CD8-positive, alpha-beta T cell (primary cell): ENCODE measurements at places on chromosomes 1 and 21.

GRCh38 chr1:155529929-155530328 lies 32.7 kb downstream of the ASH1L start:
- DNase-seq, result no peak

- no peak for DNase-seq
These were observed 22.4 kb upstream of the ADGRB2 start for GRCh38 chr1:31786366-31787060.

DNA sequence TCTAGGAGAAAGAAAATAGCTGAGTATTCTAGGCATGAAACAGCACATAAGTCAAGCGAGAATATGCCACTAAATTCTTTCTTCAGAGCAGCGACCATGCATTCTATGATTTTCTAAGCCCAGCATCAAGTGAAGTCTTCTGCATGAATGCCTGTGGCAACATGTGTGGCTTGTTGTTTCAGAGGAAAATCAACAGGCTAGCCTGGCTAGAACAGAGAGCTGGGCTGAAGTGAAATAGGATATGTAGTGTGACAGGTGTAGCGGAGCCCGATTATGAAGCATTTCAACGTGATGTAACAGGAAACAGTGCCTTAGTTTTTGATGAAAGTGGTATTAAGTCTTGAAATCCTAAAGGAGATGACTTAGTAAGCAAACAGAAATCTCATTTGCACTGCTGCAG lies 7.0 kb downstream of the CSDE1 start:
- no peak for DNase-seq

DNA sequence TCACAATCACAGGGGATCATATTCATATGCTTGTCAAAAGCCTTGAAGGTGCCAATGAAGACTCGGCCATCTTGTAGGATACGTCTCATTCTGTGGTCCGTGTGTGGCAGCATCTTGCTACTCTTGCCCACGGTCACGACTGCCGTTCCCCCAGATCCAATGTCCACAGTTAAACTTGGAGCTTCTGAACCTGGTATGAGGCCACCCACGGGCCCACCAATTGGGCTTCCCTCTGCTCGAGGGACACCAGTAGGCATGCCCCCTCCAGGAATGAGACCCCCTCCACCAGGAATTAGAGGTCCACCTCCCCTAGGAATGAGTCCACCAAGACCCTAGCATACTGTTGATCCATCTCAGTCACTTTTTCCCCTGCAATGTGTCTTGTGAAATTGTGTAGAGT lies 39.6 kb downstream of the MORN1 start:
- DNase-seq, result no peak

DNA sequence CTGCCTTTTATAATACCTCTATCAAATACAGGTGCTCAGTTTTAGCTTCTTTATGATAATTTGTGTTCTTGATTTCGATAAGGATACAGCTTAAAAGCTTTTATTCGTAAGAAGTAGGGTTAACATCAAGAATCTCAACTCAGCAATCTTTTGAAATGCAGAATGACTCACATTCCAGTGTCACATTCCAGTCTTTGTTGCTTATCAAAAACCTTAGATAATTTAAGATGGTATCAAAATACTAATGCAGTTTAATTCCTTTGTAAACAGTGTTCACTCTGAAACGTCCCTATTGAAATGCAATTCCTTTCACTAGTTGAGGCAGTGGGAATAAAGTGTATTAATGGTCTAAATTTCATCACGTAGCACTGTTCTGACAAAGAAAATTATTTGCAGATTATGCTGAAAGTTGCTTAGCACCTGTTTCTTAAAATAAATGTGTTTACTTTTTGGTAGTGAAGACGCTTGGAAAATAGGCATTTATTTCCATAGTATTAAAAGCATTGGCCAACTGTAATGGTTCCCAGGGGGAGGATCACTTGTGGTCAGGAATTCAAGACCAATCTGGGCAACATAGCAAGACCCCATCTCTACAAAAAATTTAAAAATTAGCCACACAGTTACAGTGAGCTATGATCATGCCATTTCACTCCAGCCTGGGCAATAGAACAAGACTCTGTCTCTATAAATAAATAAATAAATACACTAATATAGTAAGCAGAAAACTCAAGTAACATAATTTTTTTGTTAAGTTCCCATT lies 10.1 kb upstream of the CNN3 start:
- DNase-seq, result no peak

- DNase-seq, result no peak
These were observed 249.7 kb upstream of the RUNX1 start for GRCh38 chr21:35298757-35299156.

GRCh38 chr1:167430849-167431242 lies 87.5 kb downstream of the CD247 start:
- no peak for DNase-seq

DNA sequence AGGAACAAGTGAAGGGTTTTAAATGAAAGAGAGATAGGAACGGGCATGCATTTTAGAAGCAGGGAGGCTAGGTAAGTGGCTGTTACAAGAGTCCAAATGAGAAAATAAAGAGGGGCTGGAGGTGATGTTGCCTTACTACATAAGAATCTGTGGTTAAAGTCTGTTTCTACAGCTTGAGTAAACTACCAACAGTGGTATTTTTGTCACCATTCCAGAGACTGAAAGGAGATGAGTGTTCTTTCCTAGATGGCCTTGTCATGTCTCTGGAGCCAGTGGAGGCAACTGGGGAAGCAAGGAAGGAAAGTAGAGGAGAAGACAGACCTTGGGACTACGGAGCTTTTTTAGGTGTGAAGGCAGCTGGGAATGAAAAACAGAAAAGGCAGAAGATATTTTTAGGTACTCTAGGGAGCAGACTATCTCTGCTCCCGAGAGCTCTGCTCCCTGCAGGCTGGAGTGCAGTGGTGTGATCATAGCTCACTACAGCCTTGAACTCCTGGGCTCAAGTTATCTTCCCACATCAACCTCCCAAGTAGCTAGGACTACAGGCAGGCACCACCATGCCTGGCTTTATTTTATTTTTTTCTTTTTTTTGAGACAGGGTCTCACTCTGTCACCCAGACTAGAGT lies 12.2 kb downstream of the HDAC1 start:
- DNase-seq, result no peak

GRCh38 chr1:234897390-234897749 lies 231.3 kb downstream of the TOMM20 start:
- no peak for DNase-seq

DNA sequence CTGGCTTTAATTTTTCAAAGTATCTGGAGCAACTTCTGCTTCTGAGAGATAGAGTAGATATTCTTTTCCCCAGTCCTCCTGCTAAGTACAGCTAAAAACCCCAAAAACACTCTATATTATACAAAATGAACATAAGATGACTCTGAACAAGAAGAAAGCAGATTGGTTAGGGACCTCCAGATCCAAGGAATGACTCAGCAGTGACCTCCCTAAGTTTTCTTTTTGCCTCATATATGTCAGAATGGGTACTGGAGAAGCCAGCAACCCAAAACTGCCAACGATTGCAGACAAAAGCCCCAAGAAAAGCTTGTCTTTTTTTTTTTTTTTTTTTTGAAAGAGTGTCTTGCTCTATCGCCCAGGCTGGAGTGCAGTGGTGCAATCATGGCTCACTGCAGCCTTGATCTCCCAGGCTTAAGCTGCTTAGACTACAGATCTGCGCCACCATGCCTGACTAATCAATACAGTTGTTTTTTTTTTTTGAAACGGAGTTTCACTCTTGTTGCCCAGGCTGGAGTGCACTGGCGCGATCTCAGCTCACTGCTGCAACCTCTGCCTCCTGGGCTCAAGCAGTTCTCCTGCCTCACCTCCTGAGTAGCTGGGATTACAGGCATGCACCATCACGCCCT lies 22.7 kb downstream of the NDUFS5 start:
- DNase-seq, result no peak

DNA sequence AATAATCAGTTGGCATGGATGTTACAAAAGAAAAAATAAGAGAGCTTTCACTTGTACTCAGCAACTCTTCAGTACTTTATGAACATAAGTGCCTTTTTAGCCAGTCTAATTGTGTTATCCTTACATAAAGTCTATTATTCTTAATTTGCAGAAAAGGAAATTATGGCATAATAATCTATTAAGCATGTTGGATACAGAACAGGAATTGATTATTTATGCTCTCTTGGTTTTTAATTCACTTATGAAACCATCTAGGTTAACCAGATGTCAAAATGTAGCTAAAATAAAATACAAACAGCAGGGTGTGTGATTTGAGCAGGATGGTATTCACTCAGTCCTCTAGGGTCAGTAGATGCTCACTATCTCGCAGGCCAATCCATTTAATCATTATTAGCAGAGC lies 79.7 kb downstream of the PLPPR5 start:
- DNase-seq, result no peak

GRCh38 chr1:244046907-244047611 lies 4.0 kb upstream of the ZBTB18 start:
- DNase-seq, result no peak

- no peak for DNase-seq
These were observed 239.9 kb upstream of the IRF2BP2 start for GRCh38 chr1:234849832-234850231.

GRCh38 chr1:212614453-212615200 lies 6.1 kb downstream of the ATF3 start:
- no peak for DNase-seq

GRCh38 chr1:162677607-162678371 lies 45.5 kb downstream of the DDR2 start:
- no peak for DNase-seq

DNA sequence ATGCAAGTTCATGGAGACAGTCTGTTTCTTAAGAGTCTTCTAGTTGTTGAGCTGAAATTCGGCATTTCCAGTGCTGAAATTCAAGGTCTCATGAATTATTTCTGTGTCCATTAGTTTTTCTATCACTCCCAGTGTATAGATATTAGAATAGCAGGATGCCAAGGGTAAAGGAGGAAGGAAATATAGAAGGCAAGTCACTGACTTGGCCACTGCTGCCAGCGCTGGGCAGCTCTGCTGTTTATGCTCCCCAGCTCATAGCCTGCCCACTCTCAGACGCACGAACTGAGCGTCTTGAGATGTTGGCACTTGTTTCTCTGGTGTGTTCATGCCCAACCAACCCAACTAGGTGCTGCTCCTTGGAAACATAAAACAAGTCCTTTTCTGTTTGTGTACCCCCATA lies 110.1 kb downstream of the SLC45A1 start:
- no peak for DNase-seq

DNA sequence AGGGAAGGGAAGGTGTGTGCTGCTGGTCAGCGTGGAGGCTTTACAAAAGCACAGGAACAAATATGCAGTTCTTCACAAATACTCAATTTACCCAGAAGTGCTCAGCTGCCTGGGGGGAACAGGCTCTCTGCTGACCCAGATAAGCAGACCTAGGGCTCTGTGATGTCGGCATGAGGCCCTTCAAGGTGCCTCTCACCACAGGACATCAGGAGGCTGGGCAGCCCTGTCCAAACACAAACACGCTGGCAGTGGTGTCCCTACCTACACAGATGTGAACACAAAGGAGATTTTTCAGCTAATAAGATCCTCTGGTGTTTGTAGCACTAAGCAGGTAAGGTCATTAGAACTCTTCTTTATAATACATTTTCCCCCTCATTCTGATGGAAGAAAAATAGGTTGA lies 243.0 kb upstream of the PROX1 start:
- DNase-seq, result no peak

DNA sequence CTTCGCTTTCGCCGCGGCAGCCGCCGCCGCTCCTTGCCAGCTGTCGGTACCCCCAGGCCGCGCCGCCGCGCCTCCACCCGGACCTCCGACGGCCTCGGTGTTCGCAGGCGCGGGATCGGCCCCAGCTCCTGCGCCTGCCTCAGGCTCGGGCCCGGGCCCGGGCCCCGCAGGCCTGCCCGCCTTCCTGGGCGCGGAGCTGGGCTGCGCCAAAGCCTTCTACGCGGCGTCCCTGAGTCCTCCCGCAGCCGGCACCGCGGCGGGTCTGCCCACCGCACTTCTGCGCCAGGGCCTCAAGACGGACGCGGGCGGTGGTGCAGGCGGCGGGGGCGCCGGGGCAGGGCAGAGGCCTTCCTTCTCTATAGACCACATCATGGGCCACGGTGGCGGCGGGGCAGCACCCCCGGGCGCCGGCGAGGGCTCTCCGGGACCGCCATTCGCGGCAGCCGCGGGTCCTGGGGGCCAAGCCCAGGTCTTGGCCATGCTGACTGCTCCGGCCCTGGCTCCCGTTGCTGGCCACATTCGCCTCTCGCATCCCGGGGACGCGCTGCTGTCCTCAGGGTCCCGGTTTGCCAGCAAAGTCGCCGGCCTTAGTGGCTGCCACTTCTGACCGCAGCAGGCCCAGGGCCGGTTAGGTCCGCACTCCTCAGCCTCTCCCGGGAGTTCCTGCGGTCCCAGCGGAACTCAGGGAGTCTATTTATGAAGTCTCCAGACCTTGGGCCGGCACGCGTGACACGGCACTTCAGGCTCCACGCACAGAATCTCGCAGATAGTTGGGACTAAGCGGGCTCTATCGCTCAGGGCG lies 1.4 kb downstream of the FOXD2 start:
- no peak for DNase-seq

GRCh38 chr1:96721416-96722160 lies at the start of gene PTBP2:
Gene PTBP2 (plus strand): TSS chr1:96721784. CDS start chr1:96721865, 81 bp downstream.
- DNase-seq, result peak; percentile 90

GRCh38 chr1:158043232-158043631 lies 49.8 kb downstream of the KIRREL1 start:
- no peak for DNase-seq

- no peak for DNase-seq
These were observed 38.5 kb downstream of the MSTO1 start for GRCh38 chr1:155648207-155649147.

- peak; percentile 15 for DNase-seq
These were observed 251.9 kb downstream of the DPYD start for GRCh38 chr1:97668945-97669344.

GRCh38 chr1:34761776-34762307 lies 2.3 kb downstream of the GJB4 start:
- DNase-seq, result no peak

DNA sequence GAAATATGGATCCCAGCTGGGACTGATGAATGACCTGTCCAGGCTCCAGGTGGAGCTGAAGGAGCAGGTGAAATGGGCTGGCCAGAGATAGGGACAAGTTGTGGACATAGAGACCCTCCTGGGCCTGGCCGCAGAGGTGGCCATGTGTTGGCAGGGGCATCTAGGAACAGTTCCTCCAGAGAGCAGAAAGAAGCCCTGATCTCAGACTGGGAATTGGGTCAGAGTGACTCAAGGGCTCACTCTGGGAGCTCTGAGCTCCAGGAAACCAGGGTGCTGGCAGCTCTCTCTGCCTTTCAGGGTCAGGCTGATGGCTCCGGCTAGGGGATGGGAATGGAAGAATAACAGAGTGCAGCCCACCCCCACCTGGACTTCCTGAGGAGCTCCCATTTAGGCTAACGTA lies 3.0 kb downstream of the NT5C1A start:
- no peak for DNase-seq

- no peak for DNase-seq
These were observed 137.9 kb upstream of the EDN2 start for GRCh38 chr1:41622402-41622801.
